ENCODE measurements at places on chromosomes 7 and 10.

DNA sequence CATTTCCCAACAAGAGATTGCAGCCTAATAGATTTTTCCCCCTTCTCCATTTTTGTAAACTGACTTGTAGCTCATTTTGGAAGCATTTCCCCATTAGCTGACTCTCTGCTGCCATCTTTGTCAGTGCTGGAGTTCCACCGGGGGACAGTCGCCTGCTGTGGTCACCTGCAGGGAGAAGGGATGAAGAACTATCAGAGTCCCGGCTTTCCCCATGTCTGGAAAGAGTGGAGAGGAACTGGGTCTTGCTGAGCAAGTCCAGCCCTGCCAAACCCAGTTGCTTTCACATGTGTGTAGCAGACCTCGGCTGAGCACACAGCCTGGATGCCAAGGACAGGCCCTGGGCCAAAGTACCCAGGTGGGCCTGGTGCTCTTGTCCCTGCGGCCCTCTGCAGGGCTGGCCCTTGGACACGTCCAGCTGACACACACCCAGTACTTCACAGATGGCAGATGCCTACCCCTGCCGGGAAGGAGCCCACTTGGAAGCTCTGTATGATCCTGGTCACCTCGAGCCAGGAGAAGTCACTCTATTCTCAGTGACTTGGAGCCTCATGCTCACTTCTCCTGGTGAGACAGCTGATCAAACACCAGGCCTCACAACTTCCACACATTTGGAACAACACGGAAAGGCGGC lies 157.3 kb upstream of the NPVF start:
- no peak for DNase-seq

DNA sequence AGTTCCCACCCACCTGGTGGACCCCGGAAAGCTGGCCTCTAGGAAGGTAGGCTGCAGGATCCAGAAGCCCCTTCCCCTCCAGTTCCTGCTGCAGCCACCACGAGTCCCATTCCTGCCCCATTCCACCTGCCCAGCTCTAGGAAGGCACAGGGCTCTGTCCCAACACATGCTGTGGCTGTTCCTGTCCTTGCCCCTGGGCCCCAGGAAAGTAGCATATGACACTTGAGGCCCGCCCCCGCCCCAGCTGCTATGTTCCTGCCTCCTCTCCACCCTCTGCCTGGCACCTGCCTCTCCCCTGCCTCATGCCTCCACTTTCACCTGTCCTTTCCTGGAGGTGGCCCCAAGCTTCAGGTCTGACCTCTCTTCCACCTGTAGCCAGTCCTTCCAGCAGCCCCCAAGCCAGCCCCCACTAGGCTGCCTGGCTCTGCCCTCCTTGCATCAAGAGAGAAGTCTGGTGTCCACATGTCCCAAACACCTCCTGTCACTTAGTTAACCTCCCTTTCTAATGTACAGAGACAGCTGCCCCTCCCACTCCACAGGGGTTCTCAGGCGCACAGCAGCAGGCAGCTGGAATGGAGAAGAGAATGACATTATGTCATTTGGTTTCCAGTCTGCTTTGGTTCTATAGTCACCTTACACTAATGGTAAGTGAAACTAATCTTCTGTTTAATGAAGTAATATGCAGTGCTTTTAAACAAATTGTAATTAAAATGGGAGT lies 22.7 kb downstream of the YKT6 start:
- DNase-seq, result no peak

GRCh38 chr7:2080477-2080876 lies 152.3 kb downstream of the MAD1L1 start:
- DNase-seq, result no peak

DNA sequence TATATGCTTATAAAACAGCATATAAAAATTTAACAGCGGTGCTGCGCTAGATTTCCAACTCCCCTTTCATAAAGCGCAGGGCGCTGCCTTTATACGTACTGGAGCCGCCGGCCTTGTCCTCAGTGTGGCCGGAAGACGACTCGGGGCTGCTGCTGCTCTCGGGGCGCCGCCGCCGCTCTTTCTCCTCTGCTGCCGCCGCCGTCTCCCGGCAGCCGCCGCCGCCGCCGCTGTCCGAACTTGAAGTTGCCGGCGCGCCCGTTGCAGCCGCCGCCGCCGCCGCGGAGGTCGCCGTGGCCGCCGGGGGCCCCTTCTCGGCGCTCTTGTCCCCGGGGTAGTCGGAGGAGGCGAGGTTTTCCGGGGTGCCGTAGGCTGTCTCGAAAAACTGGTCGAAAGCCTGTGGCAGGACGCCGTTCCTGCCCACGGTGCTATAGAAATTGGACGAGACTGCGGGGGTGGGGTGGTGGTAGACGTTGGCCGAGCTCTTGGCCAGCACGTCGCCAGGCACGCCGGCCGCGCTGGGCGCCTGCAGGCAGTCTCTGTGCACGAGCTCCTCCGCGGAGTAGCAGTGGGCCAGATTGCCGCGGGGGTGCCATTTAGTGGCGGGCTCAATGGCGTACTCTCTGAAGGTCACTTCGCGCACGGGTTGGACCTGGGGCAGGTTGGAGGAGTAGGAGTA lies 557 bp downstream of the HOXA11 start:
- no peak for DNase-seq
